ENCODE measurements at places on chromosomes 13 and 19.

- DNase-seq = no peak
Observed at GRCh38 chr19:44515907-44516306, 13.6 kb downstream of the CEACAM20 start.

DNA sequence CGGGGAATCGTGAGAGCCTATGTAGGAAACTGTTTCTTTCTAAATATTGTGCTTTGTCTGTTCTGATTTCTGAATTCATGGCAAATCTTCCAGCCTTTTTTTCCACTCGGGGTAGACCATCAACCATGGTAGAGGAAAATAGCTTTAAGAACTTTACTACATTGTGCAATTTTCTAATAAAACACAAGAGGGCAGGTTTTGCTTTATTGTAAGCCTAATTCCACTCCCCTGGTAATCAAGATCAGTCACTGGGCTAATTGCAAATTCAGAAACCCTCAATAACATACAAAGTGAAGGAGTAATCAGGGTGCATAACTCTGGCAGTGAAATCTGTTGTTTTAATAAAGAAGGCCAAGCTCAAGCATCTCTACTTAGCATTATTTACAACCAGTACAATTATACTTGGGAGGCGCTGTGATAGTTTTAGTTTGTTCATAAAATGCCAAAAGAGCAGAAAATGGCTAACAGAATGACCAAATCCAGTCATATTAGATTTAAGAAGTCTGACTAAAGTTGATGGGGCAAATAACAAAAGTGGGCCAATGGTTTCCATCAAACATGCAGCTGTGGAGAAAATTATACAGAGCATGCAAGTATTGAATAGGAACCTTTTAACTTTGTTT, 43.8 kb downstream of the DCT start:
- no peak for DNase-seq

DNA sequence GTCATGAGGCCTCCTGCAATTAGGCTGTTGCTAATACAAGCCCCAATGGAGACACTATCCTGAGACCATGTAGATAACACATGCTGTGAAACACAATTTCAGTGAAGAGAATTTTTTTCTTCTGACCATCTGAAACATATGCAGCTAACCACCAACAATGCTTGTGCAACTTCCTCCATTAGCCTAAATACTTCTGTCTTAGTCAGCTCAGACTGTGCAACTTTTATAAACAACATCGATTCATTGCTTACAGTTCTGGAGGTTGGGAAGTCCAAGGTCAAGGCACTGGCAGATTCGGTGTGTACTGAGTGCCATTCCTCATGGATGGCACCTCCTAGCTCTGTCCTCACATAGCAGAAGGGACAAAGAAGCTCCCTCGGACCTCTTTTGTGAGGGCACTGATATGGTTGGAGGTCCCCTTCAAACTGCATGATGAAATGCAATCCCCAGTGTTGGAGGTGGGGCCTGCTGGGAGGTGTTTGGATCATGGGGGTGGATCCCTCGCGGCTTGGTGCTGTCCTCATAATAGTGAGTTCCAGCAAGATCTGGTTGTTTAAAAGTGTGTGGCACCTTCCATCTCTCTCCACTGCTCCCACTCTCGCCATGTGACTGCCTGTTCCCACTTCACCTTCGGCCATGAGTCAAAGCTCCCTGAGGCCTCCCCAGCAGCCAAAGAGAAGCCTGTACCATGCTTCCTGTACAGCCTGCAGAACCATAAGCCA, 27.7 kb downstream of the STK24 start:
- no peak for DNase-seq

- peak; percentile 78 for DNase-seq
Observed at GRCh38 chr19:1223018-1223855, 14.6 kb downstream of the CBARP start.

- DNase-seq = no peak
Observed at GRCh38 chr19:54376610-54377285, 12.0 kb upstream of the LAIR1 start.

- DNase-seq = no peak
Observed at GRCh38 chr19:46809534-46810272, 21.3 kb upstream of the SLC1A5 start.

GRCh38 chr13:110443622-110444225, 117.8 kb downstream of the RAB20 start:
- no peak for DNase-seq

DNA sequence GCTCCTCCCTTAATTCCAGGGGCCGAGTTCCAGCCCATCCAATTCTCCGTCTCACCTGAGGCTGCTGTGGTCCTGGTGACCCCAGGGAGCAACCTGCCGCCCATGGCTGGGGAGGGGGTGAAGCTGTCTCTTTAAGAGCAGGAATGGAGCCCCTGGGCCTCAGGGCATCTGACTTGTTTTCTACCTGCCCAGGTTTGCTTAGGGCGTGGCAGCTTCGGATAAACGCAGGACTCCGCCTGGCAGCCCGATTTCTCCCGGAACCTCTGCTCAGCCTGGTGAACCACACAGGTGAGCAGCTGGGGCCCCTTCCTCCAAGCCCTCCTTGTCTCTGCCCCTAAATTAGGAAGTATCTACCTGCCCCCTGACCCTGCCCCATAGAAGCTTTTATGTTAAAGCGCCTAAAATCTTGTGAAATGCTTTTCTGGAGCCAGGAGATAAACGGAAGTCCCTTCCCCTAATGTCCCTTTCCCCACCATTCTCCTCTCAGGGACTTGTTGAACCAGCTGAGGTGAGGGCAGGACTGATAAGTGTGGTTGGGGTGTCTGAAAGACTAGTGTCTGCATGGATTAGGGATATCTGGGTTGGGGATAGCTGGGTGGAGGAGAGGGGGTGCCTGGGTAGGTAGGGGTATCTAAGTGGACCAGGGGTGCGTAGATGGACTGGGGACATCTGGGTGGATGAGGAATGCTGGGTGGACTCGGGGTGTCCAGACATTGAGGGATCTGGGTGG, 614 bp downstream of the FXYD3 start:
- DNase-seq = no peak

GRCh38 chr13:72890546-72890945, 108.6 kb downstream of the PIBF1 start:
- DNase-seq = no peak

- DNase-seq = no peak
Observed at GRCh38 chr13:22618002-22618401, 562.8 kb upstream of the SGCG start.

- no peak for DNase-seq
Observed at GRCh38 chr13:45436953-45437352, 18.8 kb upstream of the SLC25A30 start.
